CD14-positive monocyte (primary cell): ENCODE measurements at places on chromosomes 4 and X. TPM values are rescaled to one million over a fixed set of nuclear protein-coding genes. Genes with fewer than 3 reads are reported as not detected.

DNA sequence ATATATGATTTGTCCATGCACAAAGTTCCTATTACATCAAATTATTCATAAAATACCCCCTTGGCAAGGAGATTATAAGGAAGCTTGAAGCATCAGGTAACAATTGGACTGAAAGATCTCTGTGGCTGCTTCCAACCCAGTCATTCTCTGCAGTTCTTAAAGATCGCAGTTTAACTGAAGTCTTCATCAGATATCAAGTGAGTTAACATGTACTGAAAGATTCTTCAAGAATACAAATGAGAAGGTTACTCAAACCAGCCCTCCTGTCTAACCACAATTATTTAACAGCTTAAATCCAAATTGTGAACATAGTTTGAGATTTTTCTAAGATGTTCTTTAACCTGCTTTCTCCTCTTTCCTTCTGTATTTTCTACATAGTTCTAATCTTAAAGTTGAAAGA is 56.1 kb downstream of the SLC10A7 start:
- DNase-seq: no peak

GRCh38 chr4:11348449-11349088 is 80.1 kb downstream of the HS3ST1 start:
- no peak for DNase-seq

GRCh38 chrX:118315529-118315928 is 30.4 kb upstream of the WDR44 start:
- DNase-seq: no peak

Gene ZNF630
- 0.56 TPM for polyA plus RNA-seq

Gene FAM236B
- polyA plus RNA-seq: not detected

- no peak for DNase-seq
These were observed 76.9 kb upstream of the RPL34 start for GRCh38 chr4:108543359-108543968.

DNA sequence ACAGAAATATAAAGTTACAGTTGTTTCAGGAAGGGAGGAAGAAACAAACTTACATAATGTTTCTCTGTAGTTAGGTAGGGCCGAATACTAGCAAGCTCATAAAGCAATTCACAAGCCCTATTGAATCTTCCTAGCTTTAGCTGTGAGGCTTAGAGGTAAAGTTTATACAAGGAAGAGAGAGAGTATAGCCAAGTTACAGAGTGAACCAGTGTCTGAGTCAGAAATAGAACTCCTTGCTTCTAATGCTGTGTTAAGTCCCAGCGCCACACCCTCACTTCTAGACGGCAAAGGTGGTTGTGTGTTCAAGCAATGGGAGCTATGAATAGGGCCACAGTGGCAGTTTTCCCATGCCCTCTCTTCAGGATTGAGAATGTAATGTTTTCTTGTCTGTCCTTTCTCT is 6.1 kb downstream of the LPAR4 start:
- DNase-seq: no peak

Gene MAP3K15
- not detected for polyA plus RNA-seq
